ENCODE measurements at places on chromosomes 12 and 14.

DNA sequence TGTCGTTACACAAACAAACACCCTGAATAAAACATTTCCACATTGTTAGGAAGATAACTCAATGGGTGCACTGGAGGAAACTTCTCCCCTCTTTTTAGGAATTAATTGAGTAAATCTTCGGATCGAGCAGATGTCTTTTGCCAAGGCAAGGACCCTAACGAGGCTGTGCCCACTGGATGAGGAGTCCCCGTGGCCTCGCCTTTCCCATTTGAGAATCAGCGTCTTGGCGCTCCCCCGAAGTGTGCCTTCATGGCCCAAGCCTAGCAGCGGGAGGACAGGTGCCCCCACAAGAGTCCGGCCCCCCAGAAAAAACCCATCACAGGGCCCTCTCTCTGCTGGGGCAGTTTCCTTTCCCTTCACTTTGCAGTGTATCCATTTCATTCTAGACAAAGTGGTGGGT lies 246.6 kb downstream of the BCL11B start:
- DNase-seq, result no peak

DNA sequence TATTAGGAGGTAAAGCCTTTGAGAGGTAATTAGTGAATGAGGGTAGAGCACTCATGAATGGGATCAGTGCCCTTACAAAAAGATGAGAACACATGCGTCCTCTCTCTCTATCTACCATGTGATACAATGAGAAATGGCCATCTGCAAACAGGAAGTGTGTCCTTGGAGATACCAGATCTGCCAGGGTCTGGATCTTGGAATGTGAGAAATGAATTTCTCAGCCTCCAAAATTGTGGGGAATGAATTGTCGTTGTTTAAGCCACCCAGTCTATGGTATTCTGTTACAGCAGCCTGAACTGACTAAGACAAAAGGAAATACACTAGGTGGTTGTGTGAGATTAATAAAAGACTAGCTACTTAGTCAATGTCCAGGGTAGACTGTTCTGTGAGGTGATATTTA lies 366.6 kb downstream of the NELL2 start:
- no peak for DNase-seq

GRCh38 chr12:80262346-80262745 lies 163.0 kb downstream of the OTOGL start:
- no peak for DNase-seq

DNA sequence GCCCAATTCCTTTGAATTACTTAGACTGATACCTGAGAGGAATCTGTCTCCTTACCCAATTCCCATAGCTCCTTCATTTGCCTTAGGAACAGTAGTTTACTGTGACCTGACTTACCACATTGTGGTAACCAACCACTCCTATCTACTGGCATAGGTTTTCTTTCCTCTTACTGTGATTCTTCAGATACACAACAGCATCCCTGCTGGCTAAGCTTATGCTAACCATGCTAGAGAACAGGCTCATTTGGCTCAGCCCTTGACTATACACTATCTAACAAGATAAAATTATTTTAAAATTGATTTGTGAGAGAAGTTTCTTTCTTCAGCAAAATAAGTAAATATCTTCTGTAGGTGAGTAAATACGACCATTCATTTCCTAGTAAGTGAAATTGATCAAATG lies 320.4 kb upstream of the DDHD1 start:
- DNase-seq, result no peak

DNA sequence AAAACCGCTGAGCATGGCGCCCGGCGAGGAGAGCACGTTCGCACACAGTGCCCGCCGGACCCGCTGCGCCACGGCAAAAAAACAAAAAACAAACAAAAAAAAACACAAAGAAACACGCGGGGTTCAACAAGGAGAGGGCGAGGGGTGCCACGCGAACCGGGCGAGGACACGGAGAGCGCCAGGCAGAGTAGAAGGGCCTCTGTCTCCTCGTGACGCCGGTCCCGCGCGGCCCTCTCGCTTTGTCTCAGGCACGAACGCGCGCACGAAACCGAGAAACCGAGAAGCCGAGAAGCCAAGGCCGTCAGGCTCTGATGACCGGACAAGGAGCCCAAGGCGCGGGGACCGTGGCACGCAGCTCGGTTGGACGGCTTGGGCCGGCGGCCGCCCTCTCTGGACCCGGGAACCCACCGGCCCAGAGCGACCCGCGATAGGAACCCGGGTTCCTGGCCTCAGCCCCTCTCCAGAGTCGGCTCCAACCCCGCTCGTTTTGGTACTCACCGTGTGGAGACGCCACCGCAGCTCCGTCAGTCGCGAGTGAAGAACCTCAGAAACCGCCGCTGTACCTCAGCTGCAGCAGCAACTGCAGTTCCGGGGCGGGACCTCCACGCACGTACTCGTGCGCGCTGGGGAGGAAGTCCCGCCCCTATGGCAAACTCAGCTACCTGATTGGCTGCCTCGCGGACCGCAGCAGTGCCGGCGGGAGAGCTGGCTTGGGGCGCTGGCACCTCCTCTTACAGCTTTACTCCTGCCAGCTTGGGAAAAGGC lies at the start of the genes DDX24 and IFI27L1:
Gene DDX24 (minus strand): TSS at position 582 of the 765 bp plus-strand sequence. CDS start 1,460 bp downstream, outside the sequence.
Gene IFI27L1 (plus strand): TSS at position 690 of the 765 bp plus-strand sequence. CDS start 15,628 bp downstream, outside the sequence.
- DNase-seq, result peak; percentile 91

GRCh38 chr14:103395244-103395643 lies 10.0 kb downstream of the MARK3 start:
- no peak for DNase-seq

GRCh38 chr14:29821661-29822429 lies 105.8 kb downstream of the PRKD1 start:
- DNase-seq, result peak; percentile 84

- no peak for DNase-seq
Observed at GRCh38 chr12:20852649-20853048, 42.1 kb downstream of the SLCO1B3 start.

DNA sequence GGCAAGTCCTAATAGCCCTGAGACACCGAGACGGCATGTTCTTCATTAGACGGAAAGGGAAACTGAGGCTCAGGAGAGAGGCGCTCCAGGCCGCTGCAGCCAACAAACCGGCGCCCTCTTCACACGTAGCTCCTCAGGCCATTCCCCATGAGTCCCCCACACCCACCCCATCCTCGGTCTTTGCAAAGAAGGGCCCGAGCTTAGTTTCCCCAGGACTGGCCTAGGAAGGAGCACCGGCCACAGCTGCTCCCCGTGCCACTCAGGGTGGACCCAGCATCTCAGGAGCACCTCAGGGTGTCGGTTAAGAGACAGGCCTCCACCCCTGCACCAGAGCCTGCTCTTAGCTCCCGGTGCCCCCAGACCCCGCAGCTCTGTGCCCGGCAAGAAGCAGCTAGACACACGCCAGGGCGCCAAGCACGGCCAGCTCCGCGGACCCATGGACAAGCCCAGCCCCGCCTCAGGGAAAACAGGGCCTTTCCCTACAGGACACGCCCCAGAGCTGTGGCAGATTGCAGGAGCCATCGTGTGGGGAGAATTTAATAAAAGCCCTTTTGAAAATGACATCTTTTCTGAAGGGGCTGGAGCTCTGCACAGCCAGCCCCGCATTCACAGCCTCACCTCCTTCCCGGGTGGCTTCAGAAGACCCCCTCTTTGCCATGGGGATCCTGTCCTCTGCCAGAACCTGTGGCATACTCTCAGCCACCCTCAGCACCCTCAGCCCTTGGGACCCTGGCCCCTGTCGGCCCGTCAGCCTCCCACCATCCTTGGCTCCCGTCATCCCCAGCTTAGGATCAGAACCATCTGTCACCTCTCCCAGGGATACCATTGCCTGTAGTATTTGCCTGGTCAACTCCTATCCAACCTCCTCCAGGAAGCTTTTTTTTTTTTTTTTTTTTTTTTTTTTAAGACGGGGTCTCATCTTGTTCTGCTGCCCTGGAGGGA lies 59.7 kb downstream of the LGMN start:
- DNase-seq, result no peak

- no peak for DNase-seq
Observed at GRCh38 chr12:12072064-12072760, 1.5 kb downstream of the BCL2L14 start.

GRCh38 chr14:72928872-72929271 lies 2.6 kb downstream of the DCAF4 start:
- no peak for DNase-seq

GRCh38 chr12:21666722-21667121 lies 9.1 kb upstream of the LDHB start:
- peak; percentile 56 for DNase-seq

GRCh38 chr12:18141048-18141982 lies 51.3 kb upstream of the RERGL start:
- DNase-seq, result no peak

DNA sequence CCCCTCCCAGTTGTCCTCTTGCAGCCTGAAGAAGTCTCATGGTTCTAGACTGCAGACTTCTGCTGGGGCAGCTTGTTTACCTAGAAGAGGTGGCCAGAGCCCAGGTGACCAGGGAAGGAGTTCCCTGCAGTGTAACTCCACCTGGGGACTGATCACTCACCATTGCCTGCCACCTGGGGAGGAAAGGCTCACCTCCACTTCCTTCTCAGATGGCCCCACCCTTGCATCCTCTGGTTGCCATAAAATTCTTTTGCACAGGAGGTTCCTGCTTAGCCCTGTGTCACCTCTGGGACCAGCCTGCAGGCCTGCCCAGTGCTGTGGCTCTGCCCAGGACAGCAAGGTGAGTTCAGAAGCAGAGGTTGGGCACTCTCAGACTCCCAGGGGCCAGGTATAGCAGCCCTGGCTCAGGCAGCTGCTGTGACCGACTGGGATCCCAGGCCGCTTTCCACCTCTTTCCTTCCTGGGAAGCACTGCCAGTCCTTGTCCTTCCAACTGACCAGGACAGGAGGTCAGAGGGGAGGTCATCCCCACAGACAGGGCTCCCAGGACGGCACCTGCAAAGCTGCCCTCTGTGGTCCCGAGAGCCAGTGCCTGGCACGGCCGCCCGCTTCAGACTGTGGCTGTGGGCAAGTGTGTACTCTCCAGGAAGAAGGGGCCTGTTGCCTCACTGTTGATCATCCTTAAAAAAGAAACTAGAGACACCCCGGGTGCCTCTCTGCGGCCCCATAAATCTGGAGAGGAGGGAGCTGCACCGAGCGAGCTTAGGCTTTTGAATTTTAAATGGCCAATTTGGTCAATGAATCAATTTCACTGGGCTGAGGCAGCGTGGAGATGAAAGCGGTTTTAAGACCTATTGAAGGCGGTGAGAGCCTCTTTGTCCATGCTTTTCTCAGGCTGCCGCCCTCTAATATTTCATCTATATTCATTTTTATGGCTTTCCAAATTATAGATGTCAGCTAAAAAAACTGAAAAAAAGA lies 79.5 kb upstream of the C14orf180 start:
- DNase-seq, result no peak

- no peak for DNase-seq
Observed at GRCh38 chr12:68665016-68665569, 21.7 kb upstream of the NUP107 start.

GRCh38 chr12:65695113-65695865 lies 129.0 kb upstream of the HMGA2 start:
- no peak for DNase-seq

GRCh38 chr12:55072083-55072482 lies 52.3 kb downstream of the NEUROD4 start:
- peak; percentile 35 for DNase-seq

DNA sequence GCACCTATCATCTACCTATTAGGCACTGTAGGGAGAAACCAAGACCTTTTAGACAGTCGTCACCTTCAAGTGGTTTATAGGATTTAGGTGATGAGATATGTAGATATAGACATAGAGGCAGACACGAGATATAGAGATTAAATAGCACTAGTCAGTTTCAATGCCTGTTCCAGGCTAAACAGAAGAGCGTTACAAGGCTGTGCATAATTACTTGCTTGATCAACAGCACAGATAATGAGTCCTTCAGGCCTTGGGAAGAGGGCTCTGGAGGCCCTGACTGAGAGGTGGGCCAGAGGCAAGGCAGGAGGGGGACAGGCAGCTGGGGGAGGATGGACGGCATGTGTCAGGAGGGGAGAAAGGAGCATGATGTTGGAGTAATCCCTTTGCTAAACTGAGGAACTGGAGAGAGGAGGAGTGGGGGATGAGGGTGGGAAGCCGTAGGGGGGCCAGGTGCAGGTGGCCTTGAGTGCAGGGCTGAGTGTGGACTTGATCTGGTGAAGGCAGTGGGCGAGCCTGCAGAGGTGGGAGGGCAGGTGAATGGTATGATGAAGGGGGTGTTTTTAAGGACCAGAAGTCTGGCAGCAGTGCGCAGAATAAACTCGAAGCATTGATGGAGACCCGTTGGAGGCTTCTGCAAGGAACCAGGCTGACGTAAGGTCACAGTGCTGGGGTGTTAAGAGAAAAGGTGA lies 43.9 kb upstream of the ATP23 start:
- DNase-seq, result no peak

- DNase-seq, result no peak
Observed at GRCh38 chr12:80195074-80195726, 95.9 kb downstream of the OTOGL start.

DNA sequence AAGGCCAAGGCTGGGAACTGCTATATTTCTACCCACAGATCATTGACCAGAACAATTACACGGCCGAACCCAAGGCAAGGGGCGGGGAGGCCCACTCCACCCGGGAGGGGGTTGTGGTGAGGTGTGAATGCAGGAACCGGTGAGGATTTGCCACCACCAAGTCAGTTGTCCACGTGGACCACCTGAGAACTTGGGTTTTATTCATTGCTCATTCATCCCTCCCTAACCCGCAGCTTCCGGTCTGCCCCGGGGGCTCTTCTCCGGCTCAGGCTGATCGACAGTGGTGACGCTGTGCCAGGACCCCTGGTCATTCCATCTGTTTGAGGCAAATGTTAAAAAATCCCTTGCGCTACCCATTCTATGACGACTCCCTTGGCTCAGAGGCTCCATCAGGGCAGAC lies 127.7 kb upstream of the RTL1 start:
- DNase-seq, result no peak

GRCh38 chr12:6463216-6463615 lies 7.3 kb downstream of the VAMP1 start:
- no peak for DNase-seq

DNA sequence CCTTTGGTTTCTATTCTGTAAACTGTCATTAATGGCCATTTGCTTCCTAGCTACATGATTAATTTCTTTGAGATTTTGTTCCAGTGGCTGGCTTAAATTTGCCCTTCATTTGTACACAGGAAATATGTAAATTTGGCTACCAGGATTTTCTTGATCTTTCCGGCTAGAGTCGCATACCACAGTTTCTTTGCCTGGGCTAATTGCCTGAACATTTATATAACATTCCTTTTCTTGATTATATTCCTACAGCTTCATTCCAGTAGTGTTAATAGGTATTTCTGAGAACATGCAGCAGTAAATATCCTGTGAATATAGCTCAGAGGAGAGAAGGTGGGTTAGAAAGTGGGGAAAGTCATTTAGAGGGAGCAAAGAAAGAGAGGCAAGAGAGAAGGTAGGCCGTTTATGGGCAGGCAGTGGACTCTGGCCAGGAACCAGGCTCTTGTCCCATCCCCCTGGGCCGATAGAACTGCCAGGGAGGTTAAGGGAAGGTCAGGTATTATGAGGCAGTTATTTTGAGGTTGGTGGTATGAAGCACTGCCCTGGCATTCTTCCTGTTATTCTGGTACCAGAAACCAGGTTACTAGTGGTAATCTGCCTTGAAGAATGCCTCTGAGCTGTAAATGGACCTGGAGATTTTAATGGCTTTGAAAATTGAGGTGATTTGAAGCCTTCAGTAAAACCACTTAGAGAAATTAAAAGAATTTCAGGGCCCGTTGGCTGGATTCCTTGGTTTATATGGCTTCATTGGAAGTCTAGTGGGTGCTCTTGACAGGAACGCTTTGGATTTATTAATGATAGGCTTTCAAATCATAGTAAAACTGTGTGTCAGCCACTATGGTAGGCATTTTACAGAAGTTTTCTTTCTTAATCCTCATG lies 4.4 kb downstream of the RNF10 start:
- DNase-seq, result no peak

- no peak for DNase-seq
Observed at GRCh38 chr14:52944254-52944653, 6.6 kb downstream of the FERMT2 start.

GRCh38 chr12:68250454-68250853 lies 3.0 kb downstream of the IL22 start:
- DNase-seq, result no peak

Data from NCI-H1092 treated with DMSO at 0.1 percent for 48 hours (cell line).